ENCODE measurements at places on chromosomes 5 and 9.
A peak's percentile ranks its signal among the peaks of the same experiment; 100 is the strongest.

DNA sequence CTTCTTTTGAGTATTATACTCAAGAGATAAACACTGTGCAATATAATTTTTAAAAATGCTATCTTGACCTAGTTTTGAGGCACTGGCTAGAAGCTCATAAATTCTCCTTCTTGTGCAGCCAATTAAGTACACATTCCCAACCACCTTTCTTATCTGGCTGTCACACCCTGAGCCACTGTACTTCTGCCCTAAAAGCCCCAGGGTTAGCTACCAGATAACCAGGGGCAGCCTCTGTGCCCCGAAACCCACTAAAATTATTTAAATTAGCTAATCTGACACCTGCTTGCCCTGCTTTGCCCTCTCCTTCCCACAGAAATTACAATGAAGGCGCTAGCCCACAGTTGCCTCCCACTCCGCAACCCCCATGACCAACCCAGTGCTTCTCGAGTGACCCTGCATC lies 597.3 kb upstream of the TYRP1 start:
- no peak for DNase-seq

DNA sequence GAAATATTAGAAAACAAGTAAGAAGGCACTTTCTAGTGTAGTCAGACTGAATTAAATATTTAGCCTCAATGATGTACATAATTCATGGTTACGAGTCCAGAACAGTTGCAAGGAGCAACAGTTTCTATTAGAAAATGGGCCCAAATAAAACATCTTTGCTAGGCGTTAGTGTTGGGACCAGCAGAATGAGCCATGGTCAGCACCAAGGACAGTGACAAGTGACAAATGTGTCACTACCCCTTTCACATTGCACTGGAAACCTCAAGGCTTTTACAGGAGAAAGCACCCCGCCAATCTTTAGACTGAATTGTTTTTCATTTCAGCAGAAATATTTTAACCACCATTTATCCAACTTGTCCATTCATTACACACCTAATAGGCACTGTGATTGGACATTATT lies 301.3 kb upstream of the ADCY2 start:
- DNase-seq, result no peak

- DNase-seq, result no peak
Observed at GRCh38 chr5:38867416-38867815, 21.6 kb downstream of the OSMR start.

- no peak for DNase-seq
Observed at GRCh38 chr9:111854799-111855198, 41.8 kb upstream of the UGCG start.

GRCh38 chr5:87164409-87164808 lies 103.3 kb upstream of the RASA1 start:
- no peak for DNase-seq

DNA sequence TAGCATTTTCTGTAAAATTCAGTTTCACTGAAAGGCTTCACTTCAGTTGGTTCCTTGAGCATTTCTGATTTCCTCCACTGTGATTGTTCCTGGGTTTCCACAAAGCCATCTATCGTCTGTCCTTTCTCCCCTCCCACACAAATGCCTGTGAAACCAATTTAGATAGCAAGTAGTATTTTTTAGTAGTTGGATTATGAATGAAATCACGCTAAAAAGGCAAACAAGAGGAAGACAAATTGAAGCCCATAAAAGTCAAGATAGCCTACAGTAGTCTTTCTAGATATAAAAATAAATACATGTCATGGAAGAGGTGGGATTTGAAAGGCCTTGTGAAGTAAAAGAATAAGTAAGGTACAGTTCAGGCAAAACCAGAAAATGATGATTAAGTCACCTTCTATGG lies 162.8 kb downstream of the ADAMTSL1 start:
- DNase-seq, result no peak

DNA sequence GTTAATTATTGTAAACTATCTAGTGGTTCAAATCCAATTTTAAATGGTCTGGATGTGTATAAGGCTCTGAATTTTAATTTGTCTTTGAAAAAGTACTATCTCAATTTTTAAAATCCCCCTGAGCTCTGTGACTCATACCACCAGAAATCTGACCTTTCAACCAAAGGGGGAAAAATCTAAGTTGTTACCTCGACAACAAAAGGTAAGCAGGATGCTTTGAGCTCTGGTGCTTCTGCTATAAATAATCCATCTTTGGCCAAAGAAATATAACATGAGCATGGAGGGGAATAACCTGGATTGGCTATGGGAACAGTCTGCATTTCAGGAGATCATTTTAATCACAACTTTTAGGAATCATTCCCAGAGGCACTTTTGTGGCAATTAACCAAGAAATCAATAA lies 76.3 kb upstream of the PCSK1 start:
- no peak for DNase-seq

DNA sequence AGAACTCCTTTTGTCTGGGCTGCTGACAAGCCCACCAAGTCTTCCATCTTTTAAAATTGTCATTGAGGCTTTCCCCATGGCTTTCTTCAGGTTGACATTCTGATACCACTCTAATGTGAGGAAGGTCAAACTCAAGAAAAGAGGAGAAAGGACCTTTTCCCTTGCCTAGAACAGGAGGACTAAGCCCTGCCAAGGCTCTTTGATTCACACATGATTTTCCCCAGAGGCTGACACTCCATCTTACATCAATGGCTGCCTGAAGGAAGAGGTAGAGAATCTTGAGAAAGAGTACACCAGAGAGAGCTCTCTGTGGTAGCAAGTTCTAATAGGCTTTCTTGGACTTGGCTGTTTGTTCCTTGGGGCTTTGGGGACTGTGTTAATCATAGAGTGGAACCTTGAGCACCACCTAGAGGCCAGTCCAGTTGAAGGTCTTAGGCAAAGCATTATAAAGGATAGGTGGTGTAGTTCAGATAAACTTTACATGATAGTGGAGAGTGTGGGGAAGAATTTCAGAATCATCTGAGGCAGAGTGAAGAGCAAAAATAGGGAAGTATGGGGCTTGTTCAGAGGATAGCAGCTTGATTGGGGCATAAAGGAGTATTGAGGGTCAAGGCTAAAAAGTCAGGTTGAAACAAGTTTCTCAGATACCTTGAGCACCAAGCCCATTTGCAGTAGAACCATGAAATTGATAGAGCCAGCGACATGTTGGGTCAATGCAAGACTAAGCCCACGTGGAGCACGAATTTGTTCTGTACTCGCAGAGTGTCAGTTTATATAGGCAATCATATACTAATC lies 36.7 kb downstream of the NDFIP1 start:
- DNase-seq, result peak; percentile 21

DNA sequence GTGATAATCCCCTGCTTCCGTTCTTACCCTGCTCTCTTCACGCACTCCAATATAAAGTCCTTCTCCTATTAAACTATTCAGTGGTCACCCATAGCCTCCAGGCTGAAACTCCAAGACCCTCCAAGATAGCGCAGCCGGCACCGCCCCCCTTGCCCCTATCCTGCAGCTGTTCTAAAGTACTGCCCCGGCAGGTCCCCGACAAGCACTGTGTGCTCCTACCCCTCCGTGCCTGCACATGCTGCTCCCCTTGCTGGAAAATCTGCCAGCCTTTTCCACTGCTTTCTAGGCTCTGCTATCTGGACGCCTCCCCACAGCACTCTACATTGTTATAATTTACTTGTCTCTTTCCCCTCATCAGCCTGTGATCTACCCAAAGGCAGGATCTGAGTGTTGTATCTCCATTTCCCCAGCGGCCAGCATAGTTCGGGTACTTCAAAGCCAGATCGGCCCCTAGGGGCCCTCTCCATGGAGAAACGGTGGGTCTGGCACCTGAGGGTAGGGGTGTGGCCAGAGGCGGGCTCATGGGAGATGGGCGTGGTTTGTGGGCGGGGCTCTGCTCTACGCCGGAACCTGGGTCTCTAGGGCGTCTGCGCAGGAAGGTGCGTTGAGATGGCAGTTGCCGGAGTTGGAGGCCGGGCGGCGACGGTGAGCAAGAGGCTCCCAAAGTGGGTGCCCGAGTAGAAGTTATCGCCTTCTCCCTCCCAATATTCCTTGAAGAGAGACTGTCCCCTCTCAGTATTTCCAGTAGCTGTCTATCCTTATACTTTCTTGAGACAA lies 83.5 kb upstream of the RUSC2 start:
- DNase-seq, result no peak

DNA sequence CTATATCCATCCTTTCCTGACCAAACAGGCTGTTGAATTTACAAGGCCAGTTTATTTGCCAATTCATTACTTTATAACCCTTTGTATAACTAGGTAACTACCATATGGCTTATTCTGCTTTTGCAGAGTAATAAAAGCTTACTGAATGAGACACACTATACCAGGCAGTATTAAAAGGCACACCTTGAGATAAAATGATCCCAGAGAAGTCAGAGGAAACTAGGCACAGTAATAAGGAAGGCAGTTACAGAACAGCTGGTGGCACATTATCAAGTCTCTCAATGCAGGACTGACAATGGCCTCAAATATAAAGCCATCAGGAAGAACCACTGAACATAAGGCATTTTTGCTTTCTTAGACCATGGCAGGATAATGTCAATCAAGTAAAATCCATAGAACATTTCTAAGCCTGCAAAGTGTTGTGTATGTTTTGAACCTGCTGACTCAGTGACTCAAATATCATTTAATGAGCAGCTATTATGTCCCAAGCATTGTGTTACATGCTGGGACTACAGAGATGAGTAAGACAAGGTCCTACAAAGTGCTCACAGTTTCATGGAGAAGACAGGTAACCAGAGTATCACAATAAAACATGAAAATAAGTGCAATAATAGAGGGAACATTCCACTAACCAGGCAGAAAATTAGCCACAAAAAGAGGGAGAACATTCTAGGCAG lies 52.5 kb downstream of the OXCT1 start:
- DNase-seq, result no peak

DNA sequence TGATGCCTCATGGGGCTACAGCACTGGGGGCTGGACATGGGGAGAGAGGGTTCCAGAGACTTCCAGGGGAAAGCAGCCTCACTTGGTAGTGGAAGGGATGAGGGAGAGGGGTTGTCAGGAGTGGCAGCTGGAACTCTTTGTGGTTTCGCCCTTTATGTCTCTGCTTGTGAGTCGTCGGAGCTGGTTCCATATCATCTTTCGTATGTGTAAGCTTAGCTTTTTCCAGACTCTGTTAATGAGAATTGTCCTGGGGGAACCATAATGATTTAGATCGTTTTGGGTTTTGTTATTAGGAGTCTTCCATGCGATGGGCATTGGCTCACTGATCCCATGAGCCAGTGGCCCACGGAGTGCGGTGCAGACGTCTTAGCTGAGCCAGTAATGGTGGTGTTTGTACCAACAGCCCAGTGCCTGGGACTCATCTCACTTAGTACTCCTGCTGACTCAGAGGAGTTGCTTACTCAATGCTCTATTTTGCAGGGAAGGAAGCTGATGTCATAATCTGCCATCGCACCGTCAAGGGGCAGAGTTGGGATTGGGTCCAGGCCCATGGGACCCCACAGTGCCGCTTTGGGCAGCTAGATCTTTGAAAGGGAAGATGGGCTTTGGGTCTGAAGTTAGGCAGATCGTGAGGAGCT lies 48.5 kb downstream of the NEK6 start:
- no peak for DNase-seq

- no peak for DNase-seq
Observed at GRCh38 chr5:146079695-146080373, 25.5 kb downstream of the PLAC8L1 start.

DNA sequence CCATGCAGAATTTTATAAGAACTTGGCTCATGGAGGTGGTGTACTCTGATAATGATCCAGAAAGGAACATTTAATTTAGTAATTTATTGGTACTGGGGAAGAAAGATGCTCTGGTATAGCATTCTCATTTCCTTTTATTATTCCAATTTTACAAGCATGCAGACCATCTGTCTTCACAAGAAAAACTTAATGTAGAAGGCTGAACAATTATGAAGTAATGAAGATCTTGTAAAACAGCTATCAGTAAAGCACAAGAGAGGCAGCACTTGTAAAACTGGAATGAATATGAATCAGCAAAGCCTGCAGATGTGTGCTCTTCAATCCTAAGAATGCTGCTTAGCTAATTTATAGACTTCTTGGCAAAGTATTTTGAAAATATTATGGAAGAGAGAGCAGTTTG lies 300.0 kb downstream of the YTHDC2 start:
- no peak for DNase-seq

DNA sequence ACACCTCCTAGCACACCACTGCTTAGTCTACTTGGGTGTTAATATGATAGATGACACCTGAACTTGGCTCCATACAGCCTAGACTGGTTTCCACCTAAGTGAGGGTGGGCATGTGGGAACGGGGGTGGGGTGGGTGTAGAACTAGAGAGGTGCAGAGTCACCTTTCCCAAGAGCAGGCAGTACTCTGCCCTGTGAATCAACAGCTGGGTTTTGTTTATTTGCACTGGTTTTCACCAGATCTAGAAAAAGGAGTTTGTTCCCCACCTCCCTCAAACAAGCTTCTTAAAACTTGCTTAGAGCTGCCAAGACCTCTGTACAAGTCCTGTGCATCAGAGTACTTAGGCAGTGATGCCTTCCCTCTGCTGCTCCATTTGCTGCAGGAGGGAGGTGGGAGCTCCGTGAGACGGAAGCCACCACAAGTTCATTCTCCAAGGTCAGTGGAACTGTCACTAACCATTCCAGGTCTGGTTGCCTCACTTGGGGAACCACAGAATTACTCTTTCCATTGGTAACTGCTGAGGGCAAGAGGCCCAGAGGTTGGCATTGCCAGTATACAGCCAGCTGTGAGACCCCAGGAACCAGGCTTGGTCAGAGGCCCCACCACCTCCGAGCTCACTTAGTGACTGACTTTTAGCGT lies 163.5 kb downstream of the NR3C1 start:
- no peak for DNase-seq

DNA sequence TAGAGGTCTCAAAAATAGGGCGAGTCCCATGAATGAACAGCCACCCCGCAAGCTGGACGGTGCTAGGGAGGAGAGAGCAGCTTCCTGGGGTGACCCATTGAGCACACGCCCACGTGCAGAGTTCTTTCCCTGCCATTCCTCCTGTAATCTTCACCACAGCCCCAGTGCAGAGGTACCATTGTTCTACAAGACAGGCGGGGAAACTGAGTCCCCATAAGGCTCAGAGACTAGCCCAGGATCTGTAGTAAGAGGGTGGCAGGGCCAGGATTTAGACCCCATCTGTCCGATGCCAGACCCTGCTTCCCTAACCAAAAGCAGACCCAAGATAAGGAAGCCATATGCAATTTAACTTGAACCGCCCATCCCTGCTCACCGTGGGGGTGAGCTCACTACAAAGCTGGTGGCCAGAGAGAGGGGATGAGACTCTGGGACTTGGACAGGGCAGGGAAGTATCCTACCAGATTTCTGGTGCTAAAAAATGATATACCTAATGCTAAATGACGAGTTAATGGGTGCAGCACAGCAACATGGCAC lies 36.7 kb upstream of the ORM1 start:
- DNase-seq, result no peak

DNA sequence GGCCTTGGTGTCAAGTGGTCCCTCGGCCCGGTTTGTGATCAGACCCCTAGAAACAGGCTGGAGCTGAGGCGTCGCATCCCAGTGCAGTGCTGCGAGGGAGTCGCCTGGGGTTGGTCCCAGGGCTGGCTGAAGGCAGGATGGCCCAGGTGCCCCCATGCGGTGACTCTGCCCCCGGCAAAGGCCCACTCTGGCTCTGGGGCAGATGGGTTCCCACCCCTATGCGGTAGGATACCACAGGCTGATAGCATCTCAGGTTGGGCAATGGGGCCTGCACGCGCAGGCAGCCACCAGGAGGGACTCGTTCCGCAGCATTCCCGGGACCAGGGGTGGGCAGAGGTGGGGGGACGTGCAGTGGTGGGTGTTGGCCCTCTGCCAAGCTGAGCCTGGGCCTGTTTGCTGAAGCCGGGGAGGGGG lies 86.0 kb downstream of the RXRA start:
- no peak for DNase-seq

All from stimulated activated CD8-positive, alpha-beta memory T cell treated with anti-CD3 and anti-CD28 coated beads, Interleukin-7, amount 100 ng/mL, for 24 hours (primary cell).